NCI-H1930 (cell line): ENCODE measurements at places on chromosomes 11 and 22.

GRCh38 chr11:102268083-102268984, 49.0 kb upstream of the BIRC3 start:
- DNase-seq = peak; percentile 82

DNA sequence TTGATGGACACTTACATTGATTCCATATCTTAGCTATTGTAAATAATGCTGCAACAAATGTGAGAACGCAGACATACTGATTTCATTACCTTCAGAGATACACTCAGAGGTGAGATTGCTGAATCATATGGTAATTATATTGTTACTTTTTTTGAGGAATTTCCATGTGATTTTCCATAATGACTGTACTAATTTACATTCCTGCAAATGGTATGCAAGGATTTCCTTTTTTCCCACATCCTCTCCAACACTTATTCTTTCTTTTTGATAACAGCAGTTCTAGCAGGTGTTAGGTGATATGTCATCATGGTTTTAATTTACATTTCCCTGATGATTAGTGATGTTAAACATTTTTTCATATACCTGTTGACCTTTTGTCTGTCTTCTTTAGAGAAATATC, 207.7 kb downstream of the C11orf87 start:
- no peak for DNase-seq

DNA sequence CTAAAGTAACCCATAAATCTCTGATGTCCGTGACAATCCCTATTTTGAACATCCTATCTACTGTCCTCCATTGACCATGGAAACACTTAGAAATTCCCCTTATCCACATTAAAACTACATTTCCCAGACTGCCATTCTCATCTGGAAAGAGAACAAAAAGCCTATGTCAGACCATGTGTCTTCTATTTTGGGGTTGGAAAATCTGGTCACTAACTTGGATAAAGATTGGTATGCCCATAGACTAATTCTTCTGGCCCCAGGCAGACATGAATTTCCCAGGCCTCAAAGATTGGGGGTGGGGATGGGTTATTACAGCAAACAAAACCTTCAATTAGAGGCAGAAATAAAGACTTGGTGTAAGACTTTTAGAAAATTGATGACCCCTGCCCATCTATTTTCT, 30.9 kb upstream of the CREB3L1 start:
- DNase-seq = no peak

- DNase-seq = no peak
Observed at GRCh38 chr22:32380991-32381390, 23.3 kb downstream of the RFPL3 start.

- no peak for DNase-seq
Observed at GRCh38 chr11:12174477-12175143, 64.2 kb downstream of the MICAL2 start.

GRCh38 chr11:74579577-74580270, 12.7 kb upstream of the POLD3 start:
- DNase-seq = no peak

DNA sequence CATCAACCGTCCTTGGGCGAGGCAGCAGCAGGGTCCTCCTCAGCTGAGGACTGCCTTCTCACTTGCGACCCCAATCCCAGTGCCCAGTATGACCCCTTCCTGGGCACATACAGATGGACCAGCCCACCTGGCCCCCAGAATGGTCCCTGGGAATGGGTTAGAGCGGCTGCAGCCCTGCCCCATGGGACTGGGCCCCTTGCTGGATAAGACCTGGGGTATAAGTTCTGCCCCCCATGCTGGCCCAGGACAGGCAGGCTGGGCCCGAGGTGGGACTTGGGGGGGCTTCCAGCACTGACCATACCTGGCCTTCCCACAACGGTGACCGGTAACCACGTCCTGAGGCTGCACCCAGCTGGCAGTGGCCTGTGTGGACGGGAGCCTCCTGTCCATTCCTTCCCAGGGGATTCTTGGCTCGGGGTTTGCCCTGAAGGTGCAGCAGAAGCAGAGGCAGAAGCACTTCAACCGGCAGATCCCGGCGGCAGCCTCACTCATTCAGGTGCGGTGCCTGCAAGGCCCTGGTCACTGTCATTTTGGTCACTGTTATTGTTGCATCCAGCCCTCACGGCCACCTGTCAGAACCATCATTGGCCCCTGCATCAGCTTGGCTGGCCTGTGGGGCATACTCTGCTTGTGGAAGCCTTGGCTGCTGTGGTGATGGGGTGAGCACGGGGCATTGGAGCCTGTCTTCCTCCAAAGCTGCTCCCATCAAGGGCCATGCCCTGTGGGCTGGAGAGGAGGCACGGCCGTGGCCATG, 114.8 kb downstream of the KCNQ1OT1 start:
- DNase-seq = no peak

DNA sequence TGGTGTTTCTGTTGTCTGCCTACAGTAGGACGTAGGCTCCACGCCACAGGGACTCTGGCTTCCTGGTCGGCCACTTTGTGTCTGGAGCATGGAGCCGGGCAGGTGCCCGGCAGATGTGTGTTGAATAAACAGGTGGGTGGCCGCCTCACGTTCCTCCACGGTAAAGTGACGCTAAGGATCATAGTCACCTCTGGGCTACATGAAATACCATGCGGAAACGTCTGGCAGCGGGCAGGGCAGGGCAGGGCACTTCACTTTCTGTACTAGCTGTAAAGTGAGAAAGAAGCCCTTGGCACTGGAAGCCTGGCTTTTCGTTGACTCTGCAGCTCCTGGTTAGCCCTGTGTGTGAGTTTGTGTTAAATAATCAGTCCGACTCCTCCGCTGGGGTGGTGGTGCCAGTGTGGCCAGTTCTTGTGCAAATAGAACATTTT, 52.4 kb downstream of the MCM5 start:
- DNase-seq = no peak

DNA sequence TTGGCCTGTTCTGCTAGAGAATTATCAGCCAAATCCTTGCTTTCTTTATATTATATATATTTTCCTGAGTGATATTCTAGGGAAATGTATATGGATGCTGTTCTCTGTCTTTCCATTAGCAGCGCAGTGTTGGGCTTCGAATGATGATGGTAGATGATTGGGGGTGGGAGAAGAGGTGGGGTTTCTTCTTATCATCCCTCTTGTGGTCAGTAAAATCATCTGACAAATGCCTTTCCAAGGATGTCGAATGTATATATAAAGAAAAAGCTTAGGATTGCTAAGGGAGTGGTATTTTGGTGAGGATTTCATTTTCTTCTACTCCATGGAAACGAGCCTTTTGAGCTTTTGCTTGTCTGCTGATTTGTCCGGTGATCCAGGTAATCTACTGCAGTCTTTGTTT, 48.9 kb downstream of the ARHGEF12 start:
- DNase-seq = no peak

DNA sequence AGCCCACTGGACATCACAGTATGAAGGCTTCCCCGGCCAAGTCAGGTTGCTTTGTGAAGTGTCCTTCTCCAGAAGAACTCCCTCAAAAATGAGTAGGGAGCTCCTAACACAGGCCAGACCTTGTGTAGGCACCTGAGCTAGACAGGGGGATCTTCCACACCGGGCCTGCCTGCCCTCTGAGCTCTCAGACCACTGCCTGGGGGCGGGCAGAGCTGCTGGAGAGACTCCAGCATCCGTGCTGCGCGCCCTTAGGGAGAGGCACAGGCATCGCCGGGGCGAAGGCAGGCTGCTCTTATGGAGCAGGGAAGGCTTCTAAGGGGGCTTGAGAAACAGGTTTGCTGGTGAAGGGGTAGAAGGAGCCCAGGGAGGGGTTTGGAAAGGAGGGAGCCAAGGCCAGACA, 4.4 kb downstream of the KCNJ5 start:
- DNase-seq = no peak
